ENCODE measurements at places on chromosomes 2 and 18.

DNA sequence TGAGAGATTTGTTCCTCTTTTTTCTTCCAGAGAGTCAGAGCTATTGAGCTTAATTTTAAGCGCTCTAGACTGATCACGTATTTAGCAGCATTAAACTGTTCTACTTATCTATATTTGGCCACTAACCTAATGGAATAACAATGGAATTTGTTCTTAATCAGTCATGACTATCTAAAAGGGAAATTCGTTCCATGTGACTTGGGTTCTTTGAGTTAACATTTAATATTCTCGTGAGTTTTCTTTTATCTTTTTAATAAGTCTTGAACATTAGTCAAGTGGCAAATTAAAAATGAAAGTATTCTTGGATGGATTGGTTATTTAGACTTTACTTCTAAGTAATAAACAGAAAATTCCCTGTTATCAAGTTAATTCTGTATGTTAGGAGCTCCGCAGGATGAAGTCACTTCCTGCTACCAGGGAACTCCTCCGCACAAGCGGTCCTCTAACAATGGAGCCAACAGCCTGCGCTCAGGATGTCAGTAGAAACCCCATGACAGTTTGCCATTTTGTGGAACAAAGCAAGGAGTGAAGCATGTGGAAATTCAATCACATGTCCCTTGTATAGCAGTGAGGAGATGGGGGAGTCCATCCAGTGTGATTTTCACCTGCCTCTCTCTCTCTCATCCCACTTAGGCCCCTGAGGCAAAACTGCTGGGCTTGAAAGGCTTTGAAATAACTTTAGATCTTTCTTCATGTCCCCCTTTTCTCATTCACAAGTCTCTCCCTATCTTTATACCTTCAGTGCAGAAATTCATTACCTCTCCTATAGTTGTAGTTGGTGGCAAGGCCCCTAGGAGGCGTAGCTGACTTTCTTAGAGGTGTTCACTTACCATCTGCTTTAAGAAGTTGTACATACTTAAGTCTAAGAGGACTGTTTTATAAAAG lies 138.1 kb downstream of the WDR7 start:
- peak; percentile 5 for DNase-seq

- no peak for DNase-seq
Measured at GRCh38 chr2:157501026-157501425, 57.1 kb upstream of the CYTIP start.

DNA sequence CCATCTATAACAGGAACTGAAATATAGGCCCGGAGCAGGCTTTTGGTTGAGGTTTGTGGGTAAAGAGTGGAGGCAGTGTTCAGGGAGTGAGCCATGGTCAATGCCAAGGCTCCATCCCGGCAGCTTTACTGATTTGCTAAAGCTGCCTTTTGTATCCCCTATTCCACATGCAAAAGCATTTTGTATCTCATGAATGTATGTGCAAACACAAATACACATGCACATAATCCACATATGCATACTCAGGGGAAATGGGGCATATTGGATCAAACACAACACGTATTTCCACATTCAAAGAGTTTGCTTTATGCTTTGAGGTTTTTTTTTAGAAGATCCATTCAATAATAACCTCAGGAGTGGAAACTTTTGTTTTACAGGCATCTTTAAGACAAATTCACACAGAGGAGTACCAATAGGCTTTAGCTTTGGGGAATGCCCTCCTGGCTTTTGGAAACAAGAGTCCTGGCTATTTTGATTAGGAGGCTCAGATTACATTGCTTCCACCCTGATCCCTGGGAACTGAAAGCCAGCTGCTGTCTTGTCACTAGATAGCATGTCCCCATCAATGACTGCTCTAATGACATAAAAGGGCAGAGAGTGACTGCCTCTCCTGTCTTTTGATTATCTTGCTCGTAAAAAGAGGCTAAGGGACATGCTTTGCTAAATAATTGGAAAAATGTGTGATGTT lies 263.2 kb downstream of the EN1 start:
- no peak for DNase-seq

DNA sequence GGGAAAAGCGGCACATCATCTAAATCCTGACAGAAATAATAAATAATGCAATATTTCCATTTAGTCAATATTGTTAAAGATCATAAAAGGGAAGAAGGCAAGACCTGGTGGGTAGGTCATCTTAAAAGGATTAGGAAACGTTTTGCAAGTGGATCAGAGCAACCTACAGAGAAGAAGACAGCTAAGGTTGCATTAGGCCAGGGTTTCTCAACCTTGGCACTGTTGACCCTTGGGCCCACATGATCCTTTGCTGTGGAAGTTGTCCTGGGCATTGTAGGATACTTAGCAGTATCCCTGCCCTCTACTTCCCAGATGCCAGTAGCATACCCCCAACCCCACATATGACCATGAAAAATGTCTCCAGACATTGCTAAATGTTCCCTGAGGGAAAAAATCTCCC lies 55.0 kb downstream of the KLF7 start:
- no peak for DNase-seq

DNA sequence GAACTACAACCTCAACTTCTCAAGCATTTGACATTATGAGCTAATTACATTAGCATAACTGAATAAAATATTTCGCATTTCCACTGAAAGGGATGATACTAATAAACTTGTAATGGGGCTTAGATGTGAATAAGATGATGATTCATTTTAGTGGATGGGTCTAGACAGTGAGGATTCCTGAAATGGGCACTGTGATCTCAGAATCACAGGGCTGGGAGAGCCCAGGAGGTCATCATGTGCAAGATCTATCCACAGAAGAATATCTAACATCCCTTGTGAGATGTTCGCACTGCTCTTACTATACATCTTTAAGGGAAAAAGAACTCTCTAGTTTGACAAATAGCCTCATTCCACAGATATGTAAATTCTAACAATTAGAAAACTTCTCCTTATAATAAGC lies 245.7 kb downstream of the DYM start:
- DNase-seq: no peak

DNA sequence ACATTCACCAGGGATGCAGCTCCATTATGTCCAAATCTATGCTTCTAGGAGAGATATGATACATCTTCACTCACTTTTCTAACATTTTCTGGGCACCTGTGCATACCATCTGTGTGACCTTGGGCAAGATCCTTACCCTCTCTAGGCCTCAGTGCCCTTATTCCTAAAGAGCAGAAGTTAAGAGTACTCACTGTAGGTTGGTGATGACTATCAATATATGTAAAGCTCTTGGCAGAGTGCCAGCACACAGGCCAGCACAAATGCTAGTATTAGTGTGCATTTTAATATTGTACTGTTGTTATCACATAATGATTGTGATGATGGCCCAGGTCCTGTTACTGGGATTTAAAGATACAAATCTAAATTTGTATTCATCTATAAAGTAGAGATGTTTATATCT lies 199.2 kb downstream of the RAD51AP2 start:
- no peak for DNase-seq

DNA sequence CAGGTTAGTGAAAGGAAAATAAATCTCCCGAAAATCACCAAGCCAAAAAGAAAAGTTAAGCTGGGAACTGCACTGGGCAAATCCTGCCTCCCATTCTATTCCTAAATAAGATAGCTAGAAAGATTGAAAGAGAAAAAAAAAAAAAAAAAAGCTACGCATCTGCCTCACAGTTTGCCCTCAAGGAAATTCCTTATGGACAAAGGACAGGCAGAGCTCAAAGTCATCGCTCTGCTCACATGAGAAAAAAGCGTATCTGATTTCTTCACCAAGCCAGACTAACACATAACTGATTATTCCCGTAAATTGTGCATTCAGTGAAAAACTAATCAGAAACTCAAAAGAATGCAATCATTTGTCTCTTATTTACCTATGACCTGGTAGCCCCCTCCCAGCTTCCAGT lies 50.0 kb downstream of the PUM2 start:
- DNase-seq: no peak

GRCh38 chr2:24809316-24810007 lies 16.2 kb downstream of the CENPO start:
- no peak for DNase-seq

- no peak for DNase-seq
Measured at GRCh38 chr2:134031539-134031938, 222.3 kb upstream of the MGAT5 start.

GRCh38 chr18:60389314-60389713 lies 16.7 kb upstream of the MC4R start:
- DNase-seq: no peak

DNA sequence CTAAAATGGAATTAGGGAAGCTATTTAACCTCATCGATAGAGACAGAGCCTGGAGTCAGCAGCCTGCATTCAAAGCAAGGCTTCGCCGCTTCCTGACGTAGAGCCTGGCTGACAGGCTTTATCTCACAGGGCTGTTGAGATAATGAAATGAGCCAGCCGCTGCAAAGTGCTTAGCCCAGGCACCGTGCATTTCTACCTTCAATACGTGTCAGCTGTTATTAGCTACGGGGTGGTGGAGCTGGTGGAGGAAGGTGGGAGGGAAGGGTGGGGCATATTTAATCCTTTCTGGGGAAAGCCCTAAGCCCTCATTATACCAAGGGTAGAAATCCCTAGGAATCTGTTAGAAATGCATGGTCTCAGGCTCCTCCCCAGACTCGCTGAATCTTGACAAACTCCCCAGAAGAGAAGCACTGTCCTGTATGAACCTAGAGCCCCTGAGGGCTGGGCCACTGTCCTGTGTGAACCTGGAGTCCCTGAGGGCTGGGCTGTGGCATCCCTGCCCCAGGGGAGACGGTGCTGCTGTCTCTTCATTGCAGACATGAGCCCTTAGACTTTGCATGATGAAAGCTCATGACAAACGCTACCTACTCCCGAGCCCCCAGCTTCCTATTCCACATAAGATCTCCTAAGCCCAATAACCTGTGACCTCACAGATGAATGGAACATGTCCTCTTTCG lies 72.4 kb downstream of the ALPK2 start:
- DNase-seq: no peak

- DNase-seq: no peak
Measured at GRCh38 chr2:106111882-106112571, 82.1 kb downstream of the UXS1 start.

DNA sequence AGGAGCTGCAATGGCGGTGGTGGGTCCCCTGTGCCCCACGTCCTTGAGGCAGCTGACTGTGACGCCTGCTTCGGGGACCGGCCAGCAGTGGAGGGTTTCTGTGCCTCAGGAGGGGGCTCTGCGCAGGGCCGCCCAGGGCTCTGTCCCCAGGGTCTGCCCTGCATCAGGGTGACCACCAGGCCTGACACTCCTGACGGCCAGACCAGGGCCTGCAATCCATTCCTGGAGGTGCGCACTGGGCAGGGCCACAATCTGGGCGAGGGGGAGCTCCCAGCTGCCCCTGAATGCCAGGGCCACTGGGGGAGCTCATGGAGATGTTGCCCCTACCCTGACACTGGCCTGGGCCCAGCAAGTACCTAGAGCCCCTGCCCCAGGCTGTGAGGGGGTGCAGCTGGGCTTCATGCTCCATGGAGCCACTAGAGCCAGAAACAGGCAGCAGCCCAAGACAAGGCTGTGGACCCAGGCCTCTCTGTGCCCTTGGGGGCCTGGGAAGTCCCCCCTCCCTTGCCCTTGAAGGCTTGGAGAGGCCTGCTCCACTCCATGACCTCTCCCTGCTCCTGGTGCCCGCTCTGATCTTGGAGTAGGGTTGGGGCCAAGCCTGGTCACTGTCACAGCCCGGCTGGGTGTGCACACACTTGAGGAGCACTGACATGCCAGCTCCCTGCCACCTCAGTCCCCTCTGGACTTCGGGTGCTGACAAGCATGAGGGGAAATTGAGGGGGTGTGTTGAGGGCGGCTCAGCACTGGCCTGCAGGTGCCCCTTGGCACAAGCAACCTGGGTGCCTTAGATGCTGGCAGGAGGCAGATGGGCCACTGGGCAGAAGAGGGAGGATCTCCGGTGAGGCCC lies 55.9 kb downstream of the LDAH start:
- peak; percentile 7 for DNase-seq

GRCh38 chr2:17271416-17271815 lies 246.8 kb downstream of the RAD51AP2 start:
- no peak for DNase-seq

- DNase-seq: peak; percentile 20
Measured at GRCh38 chr2:156663757-156664409, 227.7 kb downstream of the GPD2 start.

GRCh38 chr2:236744716-236745115 lies 175.1 kb downstream of the ACKR3 start:
- no peak for DNase-seq

Data from H7 (cell line).